ENCODE measurements at places on chromosomes 6 and 20.

DNA sequence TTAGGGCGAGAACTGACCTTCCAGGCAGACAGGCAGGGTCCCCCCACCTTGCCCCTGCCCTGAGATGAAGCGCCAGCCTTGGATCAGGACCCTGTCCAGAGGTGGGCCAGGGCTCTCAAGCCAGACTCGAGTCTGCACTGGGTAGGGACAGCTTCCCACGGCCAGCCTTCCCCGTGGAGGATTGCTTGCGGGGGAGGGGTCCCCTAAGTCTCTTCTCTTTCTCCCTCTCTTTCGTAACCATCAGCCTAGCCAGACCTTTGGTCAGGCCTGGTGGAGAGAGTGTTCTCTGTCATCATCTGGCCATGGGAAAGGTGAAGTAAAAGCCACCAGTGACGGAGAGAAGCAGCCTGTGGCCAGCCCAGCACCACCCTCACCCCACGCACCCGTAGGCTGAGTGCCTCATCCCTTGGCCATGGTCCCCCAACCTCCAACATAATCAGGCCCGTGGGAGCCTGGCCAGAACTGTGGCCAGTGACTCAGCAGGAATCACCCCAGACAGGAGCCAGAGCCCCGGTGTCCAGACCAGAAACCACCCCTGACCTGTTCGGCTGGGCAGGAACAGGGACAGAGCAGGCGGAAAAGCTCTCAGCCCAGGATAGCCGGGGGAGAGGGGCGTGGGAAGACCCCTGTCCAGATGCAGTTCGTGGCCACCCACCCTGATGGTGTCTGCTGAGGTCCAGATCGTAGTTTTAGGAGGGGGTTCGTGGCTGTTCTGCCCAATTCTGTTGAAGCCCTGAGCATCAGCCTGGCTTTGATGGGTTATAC is 47.1 kb downstream of the SNAI1 start:
- no peak for DNase-seq

DNA sequence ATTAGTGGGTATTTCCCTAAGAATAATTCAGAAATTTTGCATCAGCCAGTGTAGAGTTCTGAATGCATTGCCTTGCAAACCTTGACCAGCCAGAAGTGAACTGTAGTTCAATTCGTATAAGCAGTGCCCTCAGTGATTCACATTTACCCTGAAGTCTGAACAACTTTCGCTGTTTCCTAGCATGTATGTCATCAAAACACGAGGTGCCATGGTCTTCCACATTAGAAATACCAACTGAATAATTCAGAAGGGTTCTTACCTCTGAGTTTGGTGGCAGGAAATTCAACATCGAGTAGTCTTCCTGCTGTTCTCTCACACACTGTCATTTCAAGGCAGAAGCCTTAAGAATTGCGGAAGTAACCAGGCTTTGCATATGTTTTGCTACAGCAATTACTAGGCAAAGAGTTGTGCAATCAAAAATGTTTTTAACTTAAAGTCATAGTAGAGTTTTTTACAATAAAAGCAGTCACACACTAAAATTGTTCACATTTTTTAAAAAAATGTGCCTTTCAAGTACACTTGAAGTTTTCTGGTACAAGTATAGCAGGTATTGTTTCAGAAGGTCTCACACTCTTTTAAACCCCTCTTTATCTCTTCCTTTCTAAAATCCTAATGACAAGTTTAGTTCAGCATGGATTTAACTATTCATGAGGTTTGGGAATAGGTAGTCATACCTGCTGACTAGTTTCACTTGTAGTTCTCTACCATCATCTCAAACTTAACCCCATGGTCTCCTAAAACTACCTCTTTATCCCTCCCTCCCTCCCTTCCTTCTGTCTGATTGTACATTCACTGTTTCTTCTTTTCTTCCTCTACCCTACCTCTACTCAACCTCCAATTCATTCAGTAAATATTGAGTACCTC is 118.3 kb downstream of the STXBP5 start:
- no peak for DNase-seq

DNA sequence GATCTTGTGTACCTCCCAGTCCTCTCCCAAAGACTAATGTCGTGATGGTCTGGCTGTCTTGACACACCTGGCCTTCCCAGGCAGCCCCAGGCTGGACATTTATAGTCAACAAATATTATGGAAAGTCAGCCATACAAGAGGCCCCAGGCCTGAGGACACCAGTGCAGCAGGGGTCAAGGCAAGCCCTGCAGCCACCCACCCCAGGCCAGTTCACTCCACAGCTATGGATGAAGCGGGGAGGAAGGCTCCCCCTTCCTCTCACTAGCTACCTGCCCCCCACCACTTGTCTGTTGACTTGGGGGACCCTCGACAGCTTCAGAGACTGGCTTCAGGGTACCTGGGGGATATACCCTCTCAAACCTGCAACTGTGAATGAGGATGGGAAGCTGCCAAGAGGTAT is 132.1 kb downstream of the MRPL14 start:
- DNase-seq: no peak

- DNase-seq: no peak
Measured at GRCh38 chr6:12331474-12331873, 41.3 kb downstream of the EDN1 start.

DNA sequence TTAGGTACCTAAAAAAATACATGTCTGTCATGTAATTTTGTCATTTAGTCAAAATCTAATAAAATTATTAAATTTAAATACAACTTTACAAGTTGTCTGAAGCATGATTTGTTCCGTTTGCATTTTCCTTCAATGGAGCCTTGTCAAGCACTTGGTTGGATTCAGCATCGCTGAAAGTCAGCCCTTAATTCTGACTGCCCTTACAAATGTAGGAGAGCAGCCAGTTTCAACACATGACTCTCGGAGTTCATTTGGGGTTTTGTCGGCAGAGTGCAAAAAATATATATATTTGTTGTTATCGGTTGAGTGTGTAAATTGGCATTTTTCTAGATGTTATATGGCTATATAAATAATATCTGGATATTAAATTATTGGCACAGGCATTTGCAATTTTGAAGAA is 180.6 kb downstream of the RPS12 start:
- DNase-seq: no peak

DNA sequence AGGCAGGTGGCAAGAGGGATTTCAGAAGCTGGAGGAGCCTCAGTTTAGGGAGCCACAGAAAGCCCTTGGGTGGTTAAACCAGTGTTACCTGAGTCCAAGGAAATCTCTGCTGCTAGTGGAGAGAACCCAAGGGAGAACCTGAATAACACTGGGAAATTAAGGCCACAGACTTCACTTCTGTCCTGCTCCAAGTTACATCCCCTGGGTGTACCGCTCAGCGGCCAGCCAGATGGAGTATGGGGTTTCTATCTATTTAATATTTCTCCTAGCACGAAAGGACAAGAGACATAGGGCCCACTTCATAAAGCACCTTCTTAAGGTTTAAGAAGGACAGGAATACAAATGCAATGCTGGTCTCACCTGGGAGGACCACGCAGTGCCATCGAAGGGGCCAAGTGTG is 5.8 kb upstream of the CNKSR3 start:
- DNase-seq: no peak

GRCh38 chr6:75349262-75349984 is 64.8 kb upstream of the TMEM30A start:
- DNase-seq: no peak

- DNase-seq: no peak
Measured at GRCh38 chr6:14966906-14967711, 278.8 kb upstream of the JARID2 start.

- no peak for DNase-seq
Measured at GRCh38 chr20:12504779-12505178, 504.0 kb upstream of the SPTLC3 start.

DNA sequence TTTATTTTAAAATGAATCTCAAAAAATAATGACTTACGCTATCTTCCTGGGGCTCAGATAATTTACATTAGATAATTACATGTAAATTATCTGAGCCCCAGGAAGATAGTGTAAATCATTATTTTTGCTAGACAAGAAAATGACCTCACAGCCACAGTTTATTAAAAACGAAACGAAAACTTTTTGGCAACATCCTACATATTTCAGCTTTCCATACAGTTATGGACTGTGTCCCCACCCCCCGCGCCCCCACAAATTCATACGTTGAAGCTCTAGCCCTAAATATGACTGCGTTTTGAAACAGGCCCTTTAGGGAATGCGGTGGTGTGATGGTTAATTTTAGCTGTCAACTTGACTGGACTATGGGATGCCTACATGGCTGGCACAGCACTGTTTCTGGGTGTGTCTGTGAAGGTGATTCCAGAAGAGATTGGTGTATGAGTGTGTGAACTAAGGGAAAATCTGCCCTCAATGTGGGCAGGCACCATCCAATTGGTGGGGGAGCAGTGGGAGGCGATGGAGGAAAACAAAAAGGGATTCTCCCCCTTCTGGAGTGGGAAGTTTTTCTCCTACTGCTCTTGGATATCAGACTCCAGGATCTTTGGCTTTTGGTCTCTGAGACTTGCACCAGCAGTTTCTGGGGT is 52.6 kb downstream of the TRPC4AP start:
- DNase-seq: no peak

DNA sequence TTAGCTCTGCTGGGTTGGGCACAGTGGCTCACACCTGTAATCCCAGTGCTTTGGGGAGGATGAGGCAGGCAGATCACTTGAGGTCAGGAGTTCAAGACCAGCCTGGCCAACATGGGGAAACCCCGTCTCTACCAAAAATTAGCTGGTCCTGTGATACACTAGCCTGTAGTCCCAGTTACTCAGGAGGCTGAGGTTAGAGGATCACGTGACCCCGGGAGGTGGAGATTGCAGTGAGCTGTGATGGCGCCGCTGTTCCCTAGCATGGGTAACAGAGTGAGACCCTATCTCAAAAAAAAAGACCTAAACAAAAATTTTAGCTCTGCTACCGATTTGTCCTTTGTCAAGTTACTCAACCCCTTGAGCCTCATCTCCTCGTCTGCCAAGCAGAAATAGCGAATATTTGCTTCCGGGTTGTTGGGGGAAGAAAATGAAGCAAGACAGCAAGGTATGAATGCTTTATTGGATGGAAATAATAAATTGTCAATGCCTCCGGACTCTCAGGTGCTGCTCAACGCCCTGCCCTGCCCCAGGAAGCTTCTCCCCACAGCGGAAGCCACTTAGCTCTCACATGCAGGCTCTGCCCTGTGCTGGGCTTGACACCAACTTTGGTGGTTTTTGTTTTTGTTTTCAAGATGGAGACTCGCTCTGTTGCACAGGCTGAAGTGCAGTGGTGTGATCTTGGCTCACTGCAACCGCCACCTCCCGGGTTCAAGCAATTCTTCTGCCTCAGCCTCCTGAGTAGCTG is 24.9 kb upstream of the ITCH start:
- no peak for DNase-seq

GRCh38 chr6:44493132-44493531 is 105.6 kb downstream of the CDC5L start:
- no peak for DNase-seq

All from stimulated activated CD4-positive, alpha-beta T cell treated with anti-CD3 and anti-CD28 coated beads, Interleukin-1b, Interleukin-23, amount 100 ng/mL, for 4 hours (primary cell).